NCI-H774 (cell line): ENCODE measurements at places on chromosomes 11 and 22.

- no peak for DNase-seq
These were observed 7.3 kb downstream of the RHOG start for GRCh38 chr11:3833449-3833848.

DNA sequence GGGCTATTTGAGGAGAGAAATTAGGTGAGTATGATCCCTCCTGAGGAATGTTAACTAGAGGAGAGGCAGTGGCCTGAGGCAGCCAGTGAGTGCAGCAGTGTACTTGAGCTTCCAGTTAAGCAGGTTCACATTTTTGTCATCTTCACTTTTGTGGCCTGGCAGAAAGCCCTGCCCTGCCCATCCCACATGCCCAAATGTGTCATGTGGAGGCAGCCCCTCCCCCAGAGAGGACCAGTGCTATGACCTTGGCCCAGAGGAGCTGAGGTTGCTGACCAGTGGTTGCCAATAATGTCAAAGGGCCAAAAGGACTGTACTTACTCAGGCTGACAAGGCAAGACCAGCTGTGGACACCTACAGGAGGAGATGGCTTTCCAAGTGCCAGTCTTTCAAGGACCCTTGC is 17.6 kb upstream of the GRK2 start:
- DNase-seq: no peak

- peak; percentile 80 for DNase-seq
These were observed 3.3 kb downstream of the TKFC start for GRCh38 chr11:61336171-61336935.

DNA sequence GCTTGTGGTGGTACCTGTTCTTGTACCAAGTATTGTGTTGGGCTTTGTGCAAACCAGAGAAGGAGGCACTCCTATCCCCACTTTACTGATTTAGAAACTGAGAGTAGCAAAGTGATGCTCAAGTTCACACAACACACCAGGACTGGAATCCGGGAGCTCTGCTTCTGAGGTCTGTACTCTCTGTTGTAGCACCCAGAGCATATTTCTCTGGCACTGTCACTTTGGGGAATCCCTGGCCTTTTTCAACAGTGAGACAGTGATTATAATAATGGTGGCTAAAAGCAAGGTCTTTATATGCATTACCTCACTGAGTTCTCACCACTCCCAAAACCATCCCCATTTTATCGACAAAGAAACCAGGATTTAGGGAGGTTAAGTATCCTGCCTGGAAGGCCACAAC is 362.4 kb downstream of the TENM4 start:
- no peak for DNase-seq
